ENCODE measurements at places on chromosomes 11 and 22.

- no peak for DNase-seq
Observed at GRCh38 chr11:108854346-108854745, 189.5 kb downstream of the DDX10 start.

DNA sequence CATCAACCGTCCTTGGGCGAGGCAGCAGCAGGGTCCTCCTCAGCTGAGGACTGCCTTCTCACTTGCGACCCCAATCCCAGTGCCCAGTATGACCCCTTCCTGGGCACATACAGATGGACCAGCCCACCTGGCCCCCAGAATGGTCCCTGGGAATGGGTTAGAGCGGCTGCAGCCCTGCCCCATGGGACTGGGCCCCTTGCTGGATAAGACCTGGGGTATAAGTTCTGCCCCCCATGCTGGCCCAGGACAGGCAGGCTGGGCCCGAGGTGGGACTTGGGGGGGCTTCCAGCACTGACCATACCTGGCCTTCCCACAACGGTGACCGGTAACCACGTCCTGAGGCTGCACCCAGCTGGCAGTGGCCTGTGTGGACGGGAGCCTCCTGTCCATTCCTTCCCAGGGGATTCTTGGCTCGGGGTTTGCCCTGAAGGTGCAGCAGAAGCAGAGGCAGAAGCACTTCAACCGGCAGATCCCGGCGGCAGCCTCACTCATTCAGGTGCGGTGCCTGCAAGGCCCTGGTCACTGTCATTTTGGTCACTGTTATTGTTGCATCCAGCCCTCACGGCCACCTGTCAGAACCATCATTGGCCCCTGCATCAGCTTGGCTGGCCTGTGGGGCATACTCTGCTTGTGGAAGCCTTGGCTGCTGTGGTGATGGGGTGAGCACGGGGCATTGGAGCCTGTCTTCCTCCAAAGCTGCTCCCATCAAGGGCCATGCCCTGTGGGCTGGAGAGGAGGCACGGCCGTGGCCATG lies 114.8 kb downstream of the KCNQ1OT1 start:
- DNase-seq, result no peak

DNA sequence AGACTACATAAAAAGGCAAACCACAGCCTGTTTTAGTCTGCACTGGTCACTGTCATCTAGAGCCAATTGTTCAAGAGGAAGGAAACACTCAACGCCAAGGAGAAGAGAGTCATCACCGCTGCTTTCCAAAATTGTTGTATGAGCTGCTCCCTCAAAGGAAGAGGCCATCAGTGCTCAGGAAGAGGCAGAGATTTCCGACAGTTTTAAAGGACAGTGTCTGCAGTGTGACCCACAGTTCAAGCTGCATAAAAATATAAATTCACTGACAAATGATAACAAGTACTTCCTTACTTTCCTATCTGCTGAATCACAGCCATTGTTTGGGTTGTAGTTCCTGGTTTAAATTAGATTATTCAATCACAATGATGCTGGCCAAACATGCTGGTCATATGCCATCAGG lies 16.4 kb downstream of the PRCP start:
- DNase-seq, result no peak

- no peak for DNase-seq
Observed at GRCh38 chr11:65793144-65793581, 6.3 kb downstream of the OVOL1 start.

DNA sequence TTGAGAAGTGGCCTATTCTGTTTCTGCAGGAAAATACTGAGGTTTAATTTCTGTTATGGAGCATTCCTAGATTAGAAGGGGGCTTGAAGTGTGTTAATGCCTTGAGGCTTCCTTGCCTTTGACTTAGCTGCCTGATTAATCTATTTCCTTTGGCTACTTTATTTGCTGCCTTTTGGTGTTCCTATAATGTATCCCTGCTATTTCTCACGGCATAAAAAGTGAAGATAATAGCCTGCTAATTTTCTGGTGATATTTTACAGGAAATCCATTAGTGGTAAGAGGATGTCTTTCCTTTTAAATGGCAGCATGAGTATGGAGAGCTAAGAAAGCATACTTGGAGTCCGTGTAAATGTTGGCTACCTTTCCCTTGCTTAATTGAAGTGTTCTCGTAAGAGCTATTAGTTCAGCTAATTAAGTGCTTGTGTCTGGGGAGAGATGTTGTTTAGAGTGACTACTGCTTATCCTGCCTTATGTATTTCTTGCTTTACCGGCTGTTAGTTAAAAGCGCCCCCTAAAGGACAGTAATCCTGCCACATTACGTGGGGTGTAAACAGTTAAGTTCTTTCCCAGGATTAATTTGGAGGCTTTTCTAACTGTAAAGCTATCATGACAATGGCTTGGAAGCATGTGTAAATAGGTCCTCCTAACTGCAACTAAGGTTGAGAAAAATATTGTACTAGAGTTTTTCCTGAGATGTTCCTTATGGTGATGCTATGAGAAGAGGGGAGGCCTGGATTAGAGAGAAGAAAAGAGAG lies 45.6 kb downstream of the ZNF280B start:
- no peak for DNase-seq

DNA sequence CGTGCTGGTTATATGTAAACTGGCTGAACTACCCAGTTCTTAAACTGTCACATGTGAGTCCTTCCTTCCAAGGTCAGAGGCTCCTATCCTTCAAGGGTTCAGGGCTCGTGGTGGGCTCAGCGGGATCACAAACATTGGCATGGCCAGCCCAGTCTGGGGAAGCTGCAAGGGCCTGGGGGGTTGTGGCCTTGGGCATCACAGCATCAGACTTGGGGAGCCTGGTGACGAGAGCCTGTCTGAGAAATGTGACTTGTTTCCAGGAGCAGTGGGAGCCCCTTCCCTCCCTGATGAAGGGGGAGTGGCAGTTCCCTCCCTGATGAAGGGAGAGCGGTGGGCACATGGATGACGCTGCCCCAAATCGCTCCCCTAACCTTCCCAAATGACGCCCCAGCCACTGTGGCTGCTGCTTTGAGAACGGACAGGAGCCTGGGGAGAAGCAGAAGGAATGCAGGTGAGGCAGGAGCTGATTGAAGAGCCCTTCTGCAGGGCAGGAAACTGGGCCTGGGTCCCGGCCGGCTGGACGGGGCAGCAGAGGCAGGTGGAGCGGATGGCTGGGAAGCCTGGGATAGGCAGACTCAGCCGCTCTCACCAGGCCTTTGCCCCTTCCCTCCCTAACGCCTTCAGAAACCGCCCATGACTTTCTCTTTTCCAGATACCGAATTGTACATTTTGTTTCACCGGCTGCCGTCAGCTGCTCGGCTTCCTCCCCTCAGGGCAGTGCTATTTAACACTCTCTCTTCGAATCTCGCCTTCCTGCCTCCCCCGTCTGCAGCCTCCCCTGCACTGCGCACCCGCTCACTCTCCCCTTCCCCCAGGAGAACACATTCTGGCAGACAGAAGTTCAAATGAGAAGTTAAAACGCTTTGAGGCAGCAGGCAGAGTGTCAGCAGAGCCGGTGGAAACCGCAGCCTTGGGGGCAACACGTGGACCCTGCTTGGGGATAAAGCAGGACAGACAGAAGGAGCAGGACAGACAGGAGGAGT lies 1486.7 kb downstream of the BRD1 start:
- DNase-seq, result no peak

- no peak for DNase-seq
Observed at GRCh38 chr11:72224564-72225410, at the start of gene INPPL1. Gene INPPL1 (plus strand): TSS chr11:72224767. CDS start chr11:72224985, 218 bp downstream.

- DNase-seq, result no peak
Observed at GRCh38 chr22:42549331-42550060, 4.3 kb upstream of the SERHL2 start.
